Cardiac septum (tissue), 1 donor: ENCODE measurements at places on chromosomes 5 and 9.

DNA sequence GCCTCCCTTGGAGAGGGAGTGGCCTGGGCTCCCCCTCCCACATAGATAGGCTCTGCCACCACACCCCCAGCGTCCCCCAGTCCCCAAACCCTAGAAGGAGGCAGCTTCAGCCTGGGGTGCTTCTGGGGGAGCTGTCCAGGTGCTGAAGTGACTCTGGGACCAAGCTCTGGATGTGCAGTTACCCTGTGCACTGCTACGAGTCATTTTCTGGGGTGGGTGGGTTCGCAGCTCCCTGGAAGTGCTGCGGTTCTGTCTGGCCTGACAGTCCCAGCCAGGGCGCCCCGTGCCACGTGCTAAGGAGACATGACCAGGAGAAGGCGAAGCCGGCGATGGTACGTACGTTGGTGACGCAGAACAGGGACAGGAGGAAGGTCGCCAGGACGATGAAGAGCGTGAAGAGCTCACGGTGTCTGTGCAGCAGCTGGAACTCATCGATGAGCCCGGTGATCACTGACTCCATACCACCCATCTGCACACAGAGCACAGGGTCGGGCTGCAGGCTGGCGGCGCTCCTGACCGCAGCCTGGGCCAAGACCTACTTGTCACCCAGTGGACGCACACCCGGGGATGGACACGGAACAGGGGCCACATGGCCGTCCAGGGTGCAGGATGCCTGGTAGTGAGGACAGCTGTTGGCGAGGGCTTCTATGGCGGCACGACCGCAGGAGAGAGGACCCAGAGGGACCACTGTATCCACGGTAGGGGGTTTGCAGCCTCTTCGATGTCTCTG is 35.7 kb downstream of the SLC6A3 start:
- DNase-seq: no peak

- DNase-seq: no peak
Measured at GRCh38 chr5:12230659-12231058, 326.4 kb upstream of the CTNND2 start.

DNA sequence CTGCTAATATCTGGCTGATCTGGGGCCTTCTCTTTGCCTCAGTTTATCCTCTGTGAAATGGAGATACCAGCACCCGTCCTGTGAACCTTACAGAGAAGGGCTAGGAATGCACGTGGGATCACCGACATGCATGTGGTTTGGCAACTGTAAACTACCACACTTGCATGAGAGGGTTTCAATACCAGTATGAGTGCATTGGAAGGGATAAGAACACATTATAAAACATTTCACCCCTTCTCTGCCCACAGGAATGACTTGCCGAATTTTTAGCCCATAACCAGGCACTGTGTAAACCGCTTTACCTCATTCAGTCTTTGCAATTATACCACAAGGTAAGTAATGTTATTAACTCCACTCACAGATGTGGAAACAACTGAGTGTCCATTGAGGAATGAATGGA is 8.9 kb upstream of the RAB14 start:
- DNase-seq: no peak

- no peak for DNase-seq
Measured at GRCh38 chr9:131306397-131307004, 17.0 kb downstream of the PLPP7 start.

DNA sequence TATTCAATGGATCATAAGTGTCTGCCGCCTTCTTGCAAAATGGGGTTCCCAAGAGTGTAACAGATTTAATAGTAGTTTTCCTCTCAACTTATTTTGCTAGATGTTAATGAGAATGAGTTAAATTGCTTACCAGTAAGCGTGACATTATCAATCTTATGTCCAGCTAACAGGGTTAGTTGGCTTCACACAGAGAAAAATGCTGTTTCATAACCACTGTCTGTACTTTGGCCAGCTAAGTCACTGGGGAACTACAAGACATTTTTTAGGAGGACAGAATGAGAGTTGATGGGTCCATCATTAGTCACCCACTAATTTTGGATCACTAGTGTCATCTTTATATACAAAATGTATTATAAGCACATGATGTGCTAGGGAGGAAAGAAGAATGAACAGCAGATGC is 1.4 kb downstream of the CDC37L1 start:
- DNase-seq: no peak

DNA sequence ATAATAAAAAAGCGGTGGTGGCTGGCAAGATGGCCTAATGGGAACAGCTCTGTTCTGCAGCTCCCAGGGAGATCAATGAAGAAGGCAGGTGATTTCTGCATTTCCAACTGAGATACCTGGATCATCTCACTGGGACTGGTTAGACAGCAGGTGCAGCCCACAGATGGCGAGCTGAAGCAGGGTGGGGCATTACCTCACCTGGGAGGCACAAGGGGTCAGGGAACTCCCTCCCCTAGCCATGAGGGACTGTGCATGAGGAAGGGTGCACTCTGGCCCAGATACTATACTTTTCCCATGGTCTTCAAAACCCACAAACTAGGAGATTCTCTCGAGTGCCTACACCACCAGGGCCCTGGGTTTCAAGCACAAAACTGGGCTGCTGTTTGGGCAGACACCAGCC is 45.6 kb upstream of the PTGER4 start:
- DNase-seq: no peak

DNA sequence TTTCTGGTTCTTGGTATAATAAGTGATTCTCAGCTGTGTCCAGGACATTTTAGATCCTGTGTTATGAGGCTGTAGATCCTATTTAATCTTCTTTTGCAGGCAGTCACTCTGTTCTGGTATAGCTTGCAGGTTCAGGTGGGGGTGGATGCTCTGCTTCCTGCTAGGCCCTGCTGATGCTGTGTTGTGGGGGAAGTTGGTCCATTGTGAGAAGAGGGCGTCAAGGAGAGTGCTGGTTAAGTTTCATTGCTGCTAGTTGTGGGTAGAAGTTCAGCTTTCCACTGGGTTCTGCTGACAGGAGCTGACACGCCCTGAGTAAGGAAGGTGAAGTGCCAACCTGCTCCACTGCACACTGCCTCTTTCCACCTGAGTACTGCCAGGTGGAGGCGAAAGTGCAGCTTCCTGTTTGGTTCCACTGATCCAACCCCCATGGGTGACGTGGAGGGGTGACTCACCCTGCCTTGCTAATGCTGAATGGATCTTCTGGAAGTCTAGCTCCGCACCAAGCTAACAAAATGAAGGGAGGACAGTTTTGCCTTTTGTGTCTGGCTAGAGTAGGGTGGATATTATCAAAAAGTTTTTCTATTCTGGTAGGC is 16.3 kb downstream of the NMRK1 start:
- no peak for DNase-seq

- no peak for DNase-seq
Measured at GRCh38 chr9:109953300-109953699, 173.3 kb downstream of the PALM2AKAP2 start.

DNA sequence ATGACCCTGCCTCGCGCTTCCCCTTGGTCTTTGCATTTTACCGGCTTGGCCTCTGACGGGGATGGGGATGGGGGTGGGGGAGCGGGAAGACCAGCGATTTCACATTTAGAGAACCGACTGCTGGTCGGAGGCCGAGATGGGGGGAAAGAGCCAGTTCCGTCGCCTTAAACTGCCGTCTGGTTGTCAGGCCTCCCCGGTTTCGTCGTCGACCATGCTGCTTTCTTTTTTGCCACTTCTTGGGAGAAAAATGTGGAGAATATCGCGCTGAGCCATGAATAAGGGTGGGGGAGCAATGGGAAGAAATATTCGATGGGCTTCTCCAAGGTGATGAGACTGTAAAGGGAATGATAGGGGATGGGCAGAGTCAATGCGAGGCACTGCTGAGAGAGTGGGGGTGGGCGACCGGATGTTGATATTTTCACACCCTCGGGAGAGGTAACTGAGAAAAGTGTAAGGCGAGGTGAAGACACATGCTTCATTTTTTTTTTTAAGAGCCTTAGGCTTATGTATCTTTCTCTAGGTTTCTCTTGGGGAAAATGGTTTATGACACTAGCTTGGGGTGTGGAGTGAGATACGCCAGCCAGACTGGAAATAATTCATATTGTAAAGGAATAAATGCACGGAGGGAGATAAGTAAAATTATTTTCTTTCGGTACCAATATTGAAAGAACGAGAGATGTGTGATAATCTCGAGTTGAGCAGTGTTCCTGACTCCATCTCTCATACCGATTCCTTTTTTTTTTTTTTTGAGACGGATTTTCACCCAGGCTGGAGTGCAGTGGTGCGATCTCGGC is 1.1 kb downstream of the KIF2A start:
- peak; percentile 76 for DNase-seq

DNA sequence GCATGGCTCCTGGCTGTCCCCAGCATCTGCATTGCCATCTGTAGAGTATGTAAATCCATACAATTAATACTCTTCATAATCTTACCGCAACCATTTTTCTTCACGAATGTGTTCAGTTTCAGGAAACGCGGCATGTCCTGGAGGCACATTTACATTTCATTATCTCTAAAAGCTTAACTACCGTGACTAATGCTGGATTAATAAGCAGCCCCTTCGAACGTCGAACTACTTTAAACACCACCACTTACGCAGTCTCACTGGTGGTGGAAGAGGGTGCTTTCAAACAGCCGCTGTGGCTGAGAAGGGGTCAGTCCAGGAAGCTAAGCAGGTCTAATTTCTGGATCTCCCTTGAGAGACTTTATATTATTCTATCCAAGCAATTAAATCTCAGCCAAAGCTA is 85.6 kb downstream of the C5orf15 start:
- DNase-seq: no peak
